ENCODE measurements at places on chromosomes 12 and 14.

DNA sequence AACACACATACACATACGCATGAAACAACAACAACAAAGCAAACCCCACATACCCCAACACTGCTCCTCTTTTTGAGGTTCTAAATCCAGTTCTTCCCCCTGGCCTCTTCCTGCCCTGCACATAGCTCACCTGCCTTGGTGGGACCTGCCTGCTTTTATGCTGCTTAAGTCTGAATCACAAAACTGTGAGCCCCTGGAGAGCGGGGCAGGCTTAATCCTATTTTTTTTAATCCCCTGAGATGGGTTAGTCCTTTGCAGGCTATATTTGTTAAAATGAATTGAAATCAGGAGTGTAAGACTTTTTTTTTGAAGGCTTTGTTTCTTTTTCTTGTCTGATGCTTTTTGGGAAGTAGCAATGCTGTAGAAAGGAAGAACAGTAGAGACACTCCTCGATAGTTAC lies 84.6 kb upstream of the MAX start:
- DNase-seq: no peak

DNA sequence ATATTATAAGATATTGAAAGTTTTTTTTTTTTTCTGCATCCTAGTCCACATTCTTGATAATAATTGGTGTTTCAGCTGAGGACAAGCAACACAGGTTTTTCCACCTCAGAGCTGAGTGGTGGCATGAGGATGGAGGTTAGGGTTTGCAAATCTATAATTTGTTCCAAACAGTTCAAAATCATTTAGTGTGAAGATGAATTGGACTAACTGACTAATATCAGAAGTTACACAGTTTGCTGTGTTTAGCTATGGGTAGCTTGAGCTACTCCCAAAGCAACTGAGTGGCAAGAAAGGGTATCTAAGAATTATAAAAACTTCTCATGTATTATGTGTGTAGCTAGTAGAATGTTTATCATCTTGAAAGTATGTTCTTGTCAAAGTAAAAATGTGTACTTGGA lies 17.1 kb downstream of the EID3 start:
- no peak for DNase-seq

GRCh38 chr12:114480337-114481199 lies 74.6 kb upstream of the TBX5 start:
- DNase-seq: no peak

DNA sequence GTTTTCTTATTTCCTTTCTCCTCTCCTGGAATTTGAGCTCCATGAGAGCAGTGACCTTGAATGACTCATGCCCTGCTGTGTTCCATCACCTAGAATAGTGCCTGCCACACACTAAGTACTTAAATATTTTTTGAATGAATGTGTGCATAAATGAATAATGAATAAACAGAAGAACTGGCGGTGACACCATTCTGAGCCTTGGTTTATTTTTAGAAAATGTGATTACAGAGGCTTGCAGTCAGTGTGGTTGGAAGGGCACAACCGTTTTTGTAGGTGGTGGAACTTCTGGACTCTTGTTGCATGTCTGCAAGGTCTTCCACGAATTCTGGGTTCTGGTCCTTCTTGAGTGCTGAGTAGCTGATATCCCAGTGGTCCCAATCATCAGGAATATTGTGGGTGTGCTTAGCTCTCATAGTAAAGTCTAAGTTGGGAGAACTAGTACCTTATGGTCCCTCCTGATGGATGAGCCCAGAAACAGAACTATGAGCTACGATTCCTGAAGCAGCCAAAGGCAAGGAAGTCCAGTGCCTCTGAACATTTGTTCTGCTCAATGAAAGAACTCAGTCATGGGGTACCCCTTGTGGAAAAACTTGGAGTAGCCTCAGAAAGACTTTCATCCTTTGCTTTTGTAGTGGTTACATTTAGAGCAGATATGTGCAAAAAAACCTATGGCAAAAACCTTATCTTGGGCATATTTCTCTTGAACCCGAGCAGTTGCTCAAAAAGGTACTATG lies 28.8 kb upstream of the BHLHE41 start:
- DNase-seq: no peak

DNA sequence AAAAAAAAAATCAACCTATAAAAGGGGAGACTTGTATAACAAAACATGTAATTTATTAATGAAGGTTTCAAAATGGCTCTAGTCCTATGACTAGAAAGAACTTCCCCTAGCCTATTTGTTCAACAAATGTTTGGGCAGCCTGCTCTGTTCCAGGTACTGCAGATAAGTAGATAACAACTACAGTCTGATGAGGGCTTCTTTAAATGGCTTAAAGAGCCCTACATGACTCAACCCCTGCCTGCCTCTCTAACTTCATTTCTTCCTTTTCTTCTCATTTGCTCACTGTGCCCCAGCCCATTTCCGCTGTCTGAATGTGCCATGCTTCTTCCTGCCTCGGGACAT lies 21.5 kb downstream of the ALDH6A1 start:
- no peak for DNase-seq

- no peak for DNase-seq
These were observed at the start of gene DAO for GRCh38 chr12:108879615-108880254. Gene DAO, plus strand, starts transcription at chr12:108880092. Its CDS starts 4,915 bp downstream, at chr12:108885007.

DNA sequence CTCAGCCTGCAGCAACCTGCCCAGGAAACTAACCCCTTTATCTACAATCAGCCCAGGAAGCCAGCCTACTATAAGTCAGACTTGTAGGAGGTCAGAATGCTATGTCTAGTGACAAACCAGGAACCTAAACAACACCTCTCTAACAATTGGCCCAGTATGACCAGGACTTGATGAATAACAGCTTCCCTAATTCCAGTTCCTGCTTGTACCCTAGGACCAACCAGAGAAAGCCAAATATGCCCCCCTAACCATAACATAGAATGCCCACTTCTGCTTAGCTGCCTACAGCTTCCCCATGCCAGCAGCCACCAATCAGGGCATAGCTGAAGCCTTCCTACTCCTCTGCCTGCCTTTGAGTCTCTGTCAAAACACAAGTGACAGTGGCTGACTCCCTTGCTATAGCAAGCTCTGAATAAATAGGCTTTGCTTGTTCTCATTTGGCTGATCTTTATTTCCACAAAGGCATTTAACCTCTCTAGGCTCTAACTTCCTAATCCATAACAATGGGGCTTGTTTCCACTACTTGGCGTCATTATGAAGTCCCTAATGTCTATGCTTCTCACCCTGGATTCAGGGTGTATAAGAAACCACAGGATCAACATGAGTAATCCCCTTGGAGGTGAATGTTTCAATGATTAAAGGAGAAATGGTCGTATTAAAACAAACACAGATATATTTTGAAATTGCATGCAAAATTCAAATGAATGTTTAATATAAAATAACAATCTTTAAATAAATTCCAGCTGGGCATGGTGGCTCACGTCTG lies 220.2 kb downstream of the ANO6 start:
- DNase-seq: no peak

DNA sequence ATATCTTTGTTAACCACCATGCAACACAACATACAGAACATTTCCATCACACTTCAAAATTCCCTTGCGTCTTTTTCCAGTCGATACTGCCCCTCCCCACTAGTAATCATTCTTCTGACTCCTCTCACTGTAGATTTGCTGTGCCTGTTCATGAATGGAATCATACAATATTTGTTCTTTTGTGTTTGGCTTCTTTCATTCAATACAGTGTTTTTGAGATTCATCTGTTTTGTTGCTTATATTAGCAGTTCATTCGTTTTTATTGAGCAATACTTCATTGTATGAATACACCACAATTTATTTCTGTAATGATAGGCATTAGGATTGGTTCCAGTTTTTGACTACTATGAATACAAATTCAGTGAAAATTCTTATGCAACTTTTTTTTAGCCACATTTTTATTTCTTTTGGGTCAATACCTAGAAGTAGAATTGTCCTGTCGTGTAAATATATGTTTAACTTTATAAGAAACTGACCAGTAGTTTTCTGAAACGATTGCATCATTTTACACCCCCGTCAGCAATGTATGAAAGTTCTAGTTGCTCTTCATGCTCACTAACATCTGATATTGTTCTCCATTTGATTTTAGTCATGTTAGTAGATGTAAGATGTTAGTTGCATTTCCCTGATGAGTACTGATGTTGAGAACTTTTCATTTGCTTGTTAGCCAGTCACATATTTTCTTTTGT lies 127.5 kb downstream of the TGFB3 start:
- no peak for DNase-seq

GRCh38 chr14:28468191-28469151 lies 298.1 kb upstream of the FOXG1 start:
- DNase-seq: no peak
